Aorta (tissue), 5 donors: ENCODE measurements at places on chromosomes 2 and 18. TPM values are rescaled to one million over a fixed set of nuclear protein-coding genes. Genes with fewer than 3 reads are reported as not detected.
A peak's percentile ranks its signal among the peaks of the same experiment; 100 is the strongest.

DNA sequence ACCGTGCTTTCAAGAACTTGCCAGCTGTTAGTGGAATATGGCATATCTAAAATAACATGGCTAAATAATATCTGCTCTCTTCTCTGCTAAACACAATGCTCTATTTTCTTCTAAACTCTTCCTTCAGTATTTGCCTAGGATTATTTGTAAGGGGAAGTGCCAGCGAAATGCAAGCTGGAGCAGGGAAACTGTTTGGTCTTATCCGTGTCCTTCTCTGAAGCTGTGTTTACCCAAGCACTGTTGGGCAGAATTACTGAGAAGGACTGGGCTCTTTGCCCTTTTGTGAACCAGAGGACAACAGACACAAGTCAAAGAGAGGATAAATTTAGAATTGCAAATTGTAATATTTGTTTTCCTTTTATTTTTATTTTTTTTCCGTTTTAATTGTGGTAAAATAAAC, 23.6 kb downstream of the CPO start:
- no peak for DNase-seq

DNA sequence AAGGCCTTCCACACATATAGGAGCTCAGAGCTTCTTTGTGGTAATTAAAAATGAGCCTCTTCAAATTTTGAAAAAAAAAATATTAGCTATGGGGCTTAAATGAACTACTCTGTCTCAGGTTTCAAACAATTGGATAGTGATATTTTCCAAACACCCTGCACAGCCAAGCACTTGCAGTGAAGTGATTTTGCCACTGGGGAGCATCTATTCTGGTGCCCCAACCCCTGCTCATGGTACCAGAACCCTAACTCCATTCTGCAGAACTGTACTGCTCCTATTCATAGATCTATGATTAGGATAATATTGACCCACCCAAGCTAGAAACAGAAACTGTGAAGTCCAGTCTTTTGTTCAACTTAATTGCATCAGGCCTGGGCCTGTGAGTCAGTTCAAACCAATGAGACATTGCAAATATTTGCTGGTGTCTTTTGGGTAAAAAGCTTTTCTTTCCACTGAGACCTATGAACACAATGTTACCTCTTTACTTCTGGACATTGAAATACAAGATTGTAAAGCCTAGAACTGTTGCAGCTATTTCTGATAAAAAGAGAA, 324.0 kb downstream of the GALNT13 start:
- DNase-seq: no peak

The FNDC4 gene
- total RNA-seq: 18.6 TPM

DNA sequence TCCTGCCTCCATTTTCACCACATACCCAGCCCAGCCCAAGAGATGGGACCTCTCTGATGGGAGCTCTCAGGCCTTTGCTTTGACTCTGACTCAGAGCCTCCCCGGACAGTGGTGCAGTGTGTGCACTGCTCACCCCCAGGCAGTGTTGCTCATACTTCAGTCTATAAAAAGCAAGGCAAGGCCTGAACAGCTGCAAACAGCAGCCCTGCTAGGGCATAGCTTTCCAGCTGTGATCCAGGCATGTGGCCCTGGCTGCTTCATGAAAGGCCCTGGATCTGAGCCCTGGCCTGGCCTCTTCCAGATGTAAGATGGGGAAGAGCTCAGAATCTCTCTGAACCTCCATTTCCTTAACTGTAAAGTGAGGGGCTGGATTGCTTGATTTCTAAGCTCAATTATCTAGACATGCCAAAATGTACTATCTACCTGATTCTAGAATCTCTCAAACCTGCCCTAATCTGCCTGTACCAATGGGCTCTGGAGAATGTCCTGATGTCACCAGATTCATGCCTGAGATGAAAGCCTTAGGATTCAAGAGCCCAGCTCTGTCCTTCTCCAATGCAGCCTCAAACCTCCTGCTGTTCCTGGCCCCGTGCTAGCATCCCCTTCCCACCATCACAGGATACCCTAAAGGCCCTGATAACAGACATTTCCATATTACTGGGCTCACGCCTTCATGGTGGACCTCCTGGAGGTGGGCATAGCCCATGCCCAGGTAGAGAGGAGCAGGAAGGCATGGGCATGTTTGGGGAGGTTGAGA, 206.9 kb downstream of the ARL4C start:
- DNase-seq: no peak

The AQP4 gene
- total RNA-seq: 0.30 TPM

The CCDC150 gene
- total RNA-seq: 1.6 TPM

DNA sequence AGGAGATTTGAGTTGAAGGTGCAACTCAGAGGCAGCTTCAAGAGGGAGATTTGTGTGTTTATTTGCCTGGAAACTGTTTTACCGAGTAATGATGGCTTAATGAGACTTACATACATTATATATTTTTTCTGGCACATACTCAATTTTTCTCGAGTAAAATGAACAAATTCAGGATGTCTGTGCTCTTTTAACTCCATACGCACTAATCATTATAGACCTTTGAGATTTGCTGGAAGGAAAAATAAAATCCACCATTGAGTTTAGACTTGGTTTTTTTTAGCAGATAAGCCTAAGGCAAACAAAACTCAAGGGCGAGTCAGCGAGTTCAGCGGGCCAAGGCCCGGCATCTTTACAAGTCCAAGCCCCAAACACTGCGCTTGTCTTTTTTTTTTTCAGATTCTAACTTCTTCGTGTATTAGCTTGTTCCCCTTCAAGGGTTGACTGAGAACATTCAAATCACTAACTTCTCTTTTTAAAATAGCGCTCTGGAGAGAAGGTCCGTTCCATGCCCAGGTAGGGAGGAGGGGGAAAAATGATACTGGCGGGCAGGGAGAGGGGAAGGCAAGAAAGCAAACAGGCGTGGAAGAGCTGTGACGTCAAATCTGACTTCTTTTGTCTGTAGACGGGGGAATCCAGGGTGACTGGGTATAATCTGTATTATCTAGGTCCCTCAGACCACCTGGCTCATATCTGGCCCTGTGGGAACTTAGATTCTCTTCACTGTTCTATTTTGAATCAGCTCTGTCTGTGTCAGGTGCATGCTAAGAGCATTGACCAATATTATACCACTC, 72.7 kb upstream of the MAP3K20 start:
- no peak for DNase-seq

GRCh38 chr2:235472443-235472842, 21.4 kb upstream of the AGAP1 start:
- no peak for DNase-seq

GRCh38 chr2:72864500-72864899, 22.7 kb upstream of the SPR start:
- no peak for DNase-seq

The GCA gene
- 35.2 TPM for total RNA-seq

The FBXO15 gene
- 0.51 TPM for total RNA-seq

DNA sequence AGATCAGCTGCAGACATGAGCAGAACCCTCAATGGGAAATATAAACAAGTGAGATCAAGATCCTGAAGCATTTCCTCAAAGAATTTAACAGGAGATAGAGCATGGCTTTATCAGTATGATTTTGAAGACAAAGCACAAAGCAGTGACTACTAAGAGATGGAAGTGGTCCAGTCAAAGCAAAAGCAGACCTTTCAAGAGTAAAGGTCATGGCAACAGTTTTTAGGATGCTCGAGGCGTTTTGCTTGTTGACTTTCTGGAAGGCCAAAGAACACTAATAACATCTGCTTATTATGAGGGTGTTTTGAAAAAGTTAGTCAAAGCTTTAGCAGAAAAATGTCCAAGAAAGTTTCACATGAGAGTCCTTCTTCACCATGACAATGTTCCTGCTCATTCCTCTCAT, 128.5 kb downstream of the KCNE4 start:
- DNase-seq: no peak

- DNase-seq: no peak
These were observed 12.4 kb downstream of the SLC8A1 start for GRCh38 chr2:40439473-40439872.

DNA sequence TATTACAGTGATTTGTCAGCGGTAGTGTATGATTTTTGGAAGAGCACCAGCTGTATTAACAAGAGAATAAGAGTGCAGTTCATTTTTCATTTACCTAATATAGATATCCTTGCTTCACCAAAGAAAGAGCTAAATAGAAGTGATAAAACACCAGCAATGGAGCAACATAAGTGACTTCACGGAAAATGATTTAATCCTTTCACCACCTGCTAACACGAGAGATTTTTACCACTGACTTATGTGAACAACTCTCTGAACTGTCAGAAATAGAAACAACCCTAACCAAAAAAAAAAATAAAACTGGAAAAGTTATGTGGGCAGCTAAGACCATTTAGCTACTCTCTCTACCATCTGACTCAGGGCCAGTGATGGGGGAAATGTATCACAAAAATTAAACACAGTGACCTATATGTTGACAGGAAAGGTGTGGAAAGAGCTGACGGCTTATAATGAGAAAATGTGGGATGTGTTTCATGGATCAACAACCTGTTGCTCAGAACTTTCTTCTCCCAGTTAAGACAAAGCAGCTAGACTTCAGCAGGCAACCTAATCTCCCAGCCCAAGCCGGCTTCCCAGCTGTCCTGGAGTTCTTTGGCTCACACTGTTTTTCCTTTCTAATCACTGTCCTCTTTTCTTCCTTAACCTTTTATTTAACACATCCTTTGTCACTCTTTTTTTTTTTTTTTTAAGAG, 272.7 kb downstream of the SS18 start:
- no peak for DNase-seq

The ELOA2 gene
- total RNA-seq: not detected

The ZRANB3 gene
- 3.6 TPM for total RNA-seq

The SMARCAL1 gene
- 13.9 TPM for total RNA-seq

GRCh38 chr18:75391279-75392225, 36.0 kb downstream of the SMIM21 start:
- DNase-seq: no peak

- DNase-seq: no peak
These were observed 102.3 kb upstream of the RFX8 start for GRCh38 chr2:101577173-101577572.

GRCh38 chr18:9719421-9719981, 11.4 kb downstream of the RAB31 start:
- DNase-seq: peak; percentile 82

The SP140L gene
- total RNA-seq: 13.9 TPM

The IL1R2 gene
- total RNA-seq: 38.3 TPM

DNA sequence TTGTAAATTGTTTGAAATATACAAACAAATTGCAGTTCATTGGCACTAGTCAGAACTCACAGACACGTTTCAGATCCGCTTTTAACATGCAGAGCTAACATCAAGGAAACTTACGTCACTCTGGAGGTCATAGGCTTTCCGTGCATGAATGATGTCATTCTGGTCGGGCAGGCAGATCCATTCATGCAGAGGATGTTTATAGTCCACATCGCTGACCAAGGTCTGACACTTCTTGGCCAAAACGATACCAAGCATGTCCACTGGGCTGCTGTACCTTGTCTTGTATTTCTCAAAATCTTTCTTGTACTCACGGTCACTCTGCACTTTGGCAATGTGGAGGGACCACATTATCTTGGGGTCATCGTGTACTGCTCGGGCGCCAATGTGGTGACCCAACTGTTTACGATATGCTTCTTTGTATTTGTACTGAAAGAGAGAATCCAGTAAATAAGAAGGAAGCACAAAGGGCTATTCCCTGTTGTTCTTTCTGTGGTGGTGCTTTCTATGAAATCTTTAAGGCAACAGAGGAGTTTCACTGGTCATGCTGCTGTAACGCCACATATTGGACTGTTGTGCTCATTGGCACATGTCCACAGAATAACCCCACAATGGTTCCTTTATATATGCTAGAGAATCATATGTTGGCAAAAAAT, 114.8 kb downstream of the NEB start:
- no peak for DNase-seq

DNA sequence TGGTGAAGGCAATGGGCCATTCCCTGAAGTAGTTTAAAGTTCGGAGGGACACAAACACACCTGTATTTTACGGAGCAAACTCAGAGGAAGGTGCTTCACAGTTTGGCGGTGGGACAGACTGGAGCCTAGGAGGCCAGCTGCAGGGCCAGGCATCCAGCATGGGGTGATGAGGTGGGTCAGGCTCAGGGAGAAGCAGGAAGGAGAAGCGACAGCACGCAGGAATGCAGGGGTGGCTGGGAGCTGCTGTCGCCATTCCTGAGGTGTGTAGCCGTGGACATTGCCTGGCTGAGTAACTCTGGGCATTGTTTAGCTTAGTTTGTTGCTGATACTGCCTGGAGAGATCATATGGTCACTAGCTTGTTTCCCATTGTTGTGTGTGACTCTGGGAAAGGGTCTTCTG, 35.8 kb upstream of the METTL21A start:
- no peak for DNase-seq

The TGFA gene
- 2.0 TPM for total RNA-seq
